Naive thymus-derived CD4-positive, alpha-beta T cell (primary cell): ENCODE measurements at places on chromosomes 3 and 15.

GRCh38 chr15:36925653-36926426, 174.5 kb downstream of the MEIS2 start:
- no peak for DNase-seq

GRCh38 chr3:184380627-184381260, 890 bp downstream of the CHRD start:
- DNase-seq: no peak

DNA sequence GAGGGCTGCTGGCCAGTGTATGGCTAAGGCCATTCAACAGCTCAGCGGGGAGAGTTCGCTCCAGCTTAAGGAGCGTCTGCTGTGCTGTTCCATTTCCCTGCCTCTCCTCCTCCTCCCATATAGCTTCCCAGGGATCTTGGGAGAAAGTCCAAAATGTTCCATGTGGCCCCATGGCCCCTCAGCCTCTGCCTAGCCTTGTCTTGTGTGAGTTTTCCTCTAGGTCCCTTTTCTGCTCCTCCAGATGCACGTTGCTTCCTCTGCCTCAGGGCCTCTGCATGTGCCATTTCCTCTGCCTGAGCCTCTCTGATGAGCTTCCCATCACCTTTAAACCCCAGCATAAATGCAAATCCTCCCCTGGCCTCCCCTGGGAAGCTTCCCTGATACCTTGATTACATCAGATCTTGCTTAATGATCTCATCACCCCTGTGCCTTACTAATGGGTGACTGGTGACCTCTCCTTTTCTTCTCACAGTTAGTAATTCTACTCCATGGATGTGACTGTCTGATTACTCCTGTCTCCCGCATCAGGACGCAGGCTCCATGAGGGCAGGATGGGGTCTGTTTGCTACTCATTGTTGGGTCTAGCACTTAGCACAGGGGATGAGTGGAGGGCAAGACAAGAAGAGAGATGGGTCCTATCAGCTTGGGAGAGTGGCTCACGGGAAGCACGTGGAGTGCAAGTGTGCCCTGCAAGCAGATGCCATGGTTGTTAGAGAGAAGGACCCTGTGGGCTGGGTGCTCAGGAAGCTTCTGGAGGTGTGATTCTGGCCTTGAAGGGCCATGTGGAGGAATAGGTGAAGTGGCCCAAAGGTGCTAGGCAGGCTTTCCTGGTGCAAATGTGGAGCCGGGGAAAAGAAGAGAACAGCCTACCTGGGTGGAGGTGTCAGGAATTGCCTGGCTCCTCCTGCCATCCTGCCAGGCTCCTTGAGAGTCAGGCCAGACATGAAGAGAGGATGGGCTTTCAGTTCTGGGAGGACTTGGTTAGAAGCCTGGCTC, 23.8 kb downstream of the ITGA11 start:
- DNase-seq: no peak

DNA sequence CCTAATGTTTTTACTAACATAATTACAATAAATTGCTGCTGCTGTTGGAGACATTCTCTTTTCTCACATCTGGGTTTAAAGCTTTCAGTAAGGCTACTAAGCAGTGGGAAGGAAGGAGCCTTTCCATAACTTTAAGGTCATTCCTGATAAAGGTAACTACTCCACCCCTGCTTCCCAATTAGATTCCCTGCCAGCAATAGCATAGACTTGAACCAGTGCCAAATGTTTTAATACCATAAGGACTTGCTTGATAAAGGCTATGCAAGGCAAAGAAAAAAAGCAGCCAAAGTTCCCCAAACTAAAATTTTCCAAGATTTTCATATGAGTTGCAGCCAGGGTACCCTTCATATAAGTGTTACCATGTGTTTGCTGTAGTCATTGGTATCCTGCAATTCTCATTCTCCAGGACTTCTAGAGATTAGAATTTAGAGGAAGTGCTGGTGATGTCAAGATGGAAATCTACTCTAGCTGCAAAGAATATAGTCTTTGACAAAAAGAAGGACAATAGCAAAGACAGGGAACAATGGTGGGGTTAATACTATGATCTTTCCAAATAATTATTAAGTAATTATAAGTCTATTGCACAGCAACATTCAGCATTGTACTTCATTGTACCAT, 106.1 kb downstream of the FILIP1L start:
- DNase-seq: no peak

DNA sequence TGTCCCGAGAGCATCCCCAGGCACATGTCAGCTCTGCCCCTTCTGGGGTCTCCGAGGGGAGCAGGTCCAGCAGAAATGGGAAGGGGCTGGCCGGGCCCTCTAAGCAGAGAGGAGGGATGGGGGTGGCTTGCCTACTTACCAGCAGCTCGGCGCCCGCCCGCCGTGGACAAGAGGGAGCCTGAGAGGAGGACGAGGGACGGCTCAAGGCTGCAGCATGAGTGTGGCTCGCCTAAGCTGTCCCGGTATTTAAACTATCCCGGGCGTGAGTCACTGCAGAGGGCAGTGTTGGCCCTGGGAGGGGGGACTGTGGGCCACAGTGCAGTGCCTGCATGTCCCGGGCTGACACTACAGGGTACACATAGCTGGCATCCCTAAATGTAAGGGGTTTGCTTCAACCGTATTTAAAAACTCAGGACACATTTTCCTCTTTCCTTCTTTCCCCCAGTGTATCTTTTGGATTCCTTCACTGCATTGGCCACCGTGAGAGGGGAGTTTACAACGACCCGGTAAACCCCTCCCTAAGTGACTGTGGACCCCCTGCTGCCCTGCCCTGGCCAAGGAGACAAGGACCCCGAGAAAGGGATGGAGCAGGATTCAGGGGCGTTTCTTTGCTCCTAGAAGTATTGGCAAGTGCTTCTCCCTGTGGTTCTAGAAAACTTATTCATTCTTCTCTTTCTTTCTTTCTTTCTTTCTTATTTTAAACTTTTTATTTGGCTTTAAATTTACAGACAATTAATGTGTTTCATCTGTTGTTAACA, at the start of gene LRRC15:
LRRC15 (minus strand) TSS at position 222 of the 758 bp plus-strand sequence. CDS start 8,700 bp downstream, outside the sequence.
- no peak for DNase-seq

DNA sequence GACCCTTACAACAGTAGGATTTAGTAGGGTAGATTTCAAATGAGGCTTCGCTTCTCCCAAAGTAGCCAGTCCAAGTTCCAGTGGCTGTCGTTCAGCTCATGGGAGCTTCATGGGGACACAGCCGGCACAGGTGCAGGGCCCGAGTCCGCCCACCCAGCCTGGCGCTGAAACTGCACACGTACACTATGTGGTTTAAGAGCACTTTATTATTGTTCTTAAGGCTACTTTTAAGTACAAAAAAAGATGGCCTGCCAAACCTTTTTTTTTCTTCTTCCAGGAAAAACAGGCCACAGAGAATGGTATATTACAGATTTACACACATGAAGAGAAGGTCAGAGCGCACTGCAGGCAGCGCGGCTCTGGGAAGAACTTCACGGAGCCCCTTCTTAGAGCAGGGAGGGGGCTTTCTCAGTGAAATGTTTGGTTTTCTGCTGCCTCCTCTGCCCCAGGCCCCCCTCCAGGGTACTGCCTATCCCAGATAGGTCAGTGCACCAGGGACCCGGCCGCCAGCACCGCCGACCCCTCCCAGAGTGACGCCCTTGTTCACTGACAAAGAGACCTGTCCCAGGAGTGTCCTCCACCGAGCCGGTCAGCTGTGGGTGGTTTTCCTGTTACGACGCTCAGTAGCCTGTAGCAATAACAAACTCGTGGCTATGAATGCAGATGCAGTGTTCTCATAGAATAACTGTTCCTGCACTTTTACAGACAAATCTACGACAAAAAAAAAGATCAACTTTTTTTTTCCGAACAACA, 87.7 kb downstream of the VGLL4 start:
- DNase-seq: no peak

DNA sequence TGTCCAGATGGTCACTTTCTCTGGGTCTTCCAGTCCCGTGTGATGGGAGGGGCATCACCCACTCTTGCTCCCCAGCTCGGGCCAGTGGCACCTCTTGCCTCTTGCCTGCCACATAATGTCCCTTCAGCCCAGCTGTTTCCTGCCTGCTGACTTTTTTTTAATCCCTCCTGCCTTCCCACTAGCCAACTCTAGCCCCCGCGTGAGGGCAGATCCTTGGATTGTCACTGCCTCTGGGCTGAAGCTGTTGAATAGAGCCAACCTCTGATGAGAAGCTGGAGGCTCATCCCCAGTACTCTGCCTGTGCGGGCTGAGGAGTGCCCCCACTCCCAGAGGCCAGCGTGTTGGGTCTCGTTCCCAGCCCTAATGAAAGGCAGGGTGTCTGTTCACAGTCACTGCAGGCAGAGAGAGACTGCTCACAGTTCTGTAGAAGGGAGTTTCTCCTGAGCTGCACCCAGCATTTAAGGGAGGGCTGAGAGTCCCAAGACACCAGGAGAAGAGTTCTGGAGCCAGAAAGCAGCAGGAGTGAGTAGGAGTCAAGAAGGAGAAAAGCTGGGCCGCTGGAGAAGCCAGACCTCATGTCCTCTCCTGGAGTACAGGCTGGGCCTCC, 30.1 kb upstream of the TIMP4 start:
- no peak for DNase-seq

DNA sequence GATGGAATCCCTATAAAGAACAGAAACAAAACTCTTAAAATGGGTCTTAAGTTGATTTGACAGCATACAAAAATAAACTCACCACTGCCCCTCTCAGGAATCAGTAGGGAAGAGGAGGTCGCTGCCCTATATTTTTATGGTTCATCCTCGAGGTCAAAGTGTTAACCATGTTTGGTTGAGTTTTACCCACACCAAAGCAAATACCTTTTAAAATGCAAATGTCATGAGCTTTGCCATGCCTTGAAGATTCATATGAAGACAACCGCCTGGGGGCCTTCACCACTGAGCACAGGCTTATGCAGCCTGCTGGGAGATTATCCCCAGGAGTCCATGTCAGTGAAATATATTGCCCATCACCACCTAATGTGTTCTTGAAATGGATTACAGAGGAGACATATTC, 66.1 kb downstream of the GLB1 start:
- DNase-seq: no peak

- DNase-seq: no peak
Measured at GRCh38 chr3:188319569-188319968, 165.6 kb downstream of the LPP start.

- DNase-seq: no peak
Measured at GRCh38 chr3:188343894-188344293, 189.9 kb downstream of the LPP start.

DNA sequence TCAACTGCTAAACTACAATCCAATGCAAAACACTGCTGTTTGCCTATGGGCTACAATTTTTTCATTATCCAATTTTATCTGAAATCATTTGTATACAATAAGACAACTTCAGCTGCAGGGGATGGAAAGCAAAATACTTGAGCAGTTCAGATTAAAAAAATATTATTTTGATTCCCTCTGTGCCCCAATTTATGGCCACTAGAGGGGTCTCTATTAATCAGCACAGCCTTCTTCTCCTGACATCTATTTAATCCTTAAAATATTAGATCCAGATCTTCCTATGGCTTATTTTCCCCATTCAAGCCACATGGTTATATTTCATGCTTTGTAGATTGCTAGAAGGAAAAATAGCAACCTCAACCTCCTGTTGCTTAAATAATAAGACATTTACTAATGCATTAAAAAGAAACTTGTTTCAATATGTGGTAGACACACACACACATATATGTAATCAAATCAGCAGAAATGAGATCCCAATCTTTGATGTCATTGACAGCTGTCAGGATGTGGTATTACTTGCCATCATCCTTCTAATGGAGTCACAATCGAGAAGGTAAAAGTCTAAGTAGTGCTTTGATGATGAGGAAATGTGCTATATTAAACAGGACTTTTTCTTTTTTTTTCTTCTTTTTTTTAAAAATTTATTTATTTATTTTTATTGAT, 104.2 kb downstream of the P2RY1 start:
- no peak for DNase-seq

- no peak for DNase-seq
Measured at GRCh38 chr15:101492766-101493692, 3.5 kb upstream of the PCSK6 start.

GRCh38 chr3:8494327-8494726, 7.3 kb upstream of the LMCD1 start:
- DNase-seq: no peak

DNA sequence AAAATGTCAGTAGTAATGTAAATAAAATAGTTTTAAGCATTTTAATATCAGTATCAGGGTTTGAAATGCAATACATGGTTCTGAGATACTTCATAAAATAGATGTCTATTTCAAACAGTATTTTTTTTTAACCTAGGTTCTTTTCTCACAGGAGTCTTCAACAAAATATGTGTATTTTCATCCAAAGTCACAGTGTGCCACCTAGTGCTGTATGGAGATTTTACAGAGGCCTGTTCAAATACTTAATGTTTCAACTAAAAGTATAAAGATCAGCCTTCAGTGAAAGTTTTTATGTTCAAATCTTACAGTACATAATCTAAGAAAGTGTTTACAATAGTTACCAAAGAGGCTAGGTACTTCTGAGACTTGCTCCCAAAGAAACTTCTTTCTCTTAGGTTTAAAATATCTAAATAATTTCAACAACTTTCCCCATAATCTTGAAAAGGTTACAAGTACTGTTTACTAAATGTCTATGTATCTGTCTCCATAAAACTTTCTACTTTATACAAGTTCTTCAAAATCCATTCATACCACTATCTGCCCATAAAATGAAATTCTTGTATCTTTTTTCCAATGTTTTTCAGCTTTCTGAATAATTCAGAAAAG, 38.3 kb downstream of the SCAPER start:
- no peak for DNase-seq

DNA sequence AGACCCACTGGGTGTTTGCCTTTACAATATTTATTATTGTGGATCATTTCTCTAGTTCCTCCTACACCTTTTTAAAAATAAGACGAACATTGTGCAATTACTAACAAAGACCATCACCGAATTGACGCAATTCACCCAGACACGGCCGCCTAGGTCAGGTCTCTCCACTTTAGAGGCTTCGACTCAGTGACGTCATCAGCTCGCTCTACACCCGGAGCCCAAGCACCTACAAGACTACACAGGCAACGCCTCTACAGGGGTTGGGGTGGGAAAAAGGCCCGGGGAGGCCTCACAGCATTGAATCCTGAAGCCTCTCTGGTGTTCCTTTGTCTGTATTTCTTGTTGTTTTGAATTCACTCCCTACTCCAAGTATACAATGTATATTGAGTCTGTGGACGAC, 16.6 kb downstream of the ZIC4 start:
- DNase-seq: no peak

- no peak for DNase-seq
Measured at GRCh38 chr3:150149651-150150051, 179.0 kb upstream of the PFN2 start.

DNA sequence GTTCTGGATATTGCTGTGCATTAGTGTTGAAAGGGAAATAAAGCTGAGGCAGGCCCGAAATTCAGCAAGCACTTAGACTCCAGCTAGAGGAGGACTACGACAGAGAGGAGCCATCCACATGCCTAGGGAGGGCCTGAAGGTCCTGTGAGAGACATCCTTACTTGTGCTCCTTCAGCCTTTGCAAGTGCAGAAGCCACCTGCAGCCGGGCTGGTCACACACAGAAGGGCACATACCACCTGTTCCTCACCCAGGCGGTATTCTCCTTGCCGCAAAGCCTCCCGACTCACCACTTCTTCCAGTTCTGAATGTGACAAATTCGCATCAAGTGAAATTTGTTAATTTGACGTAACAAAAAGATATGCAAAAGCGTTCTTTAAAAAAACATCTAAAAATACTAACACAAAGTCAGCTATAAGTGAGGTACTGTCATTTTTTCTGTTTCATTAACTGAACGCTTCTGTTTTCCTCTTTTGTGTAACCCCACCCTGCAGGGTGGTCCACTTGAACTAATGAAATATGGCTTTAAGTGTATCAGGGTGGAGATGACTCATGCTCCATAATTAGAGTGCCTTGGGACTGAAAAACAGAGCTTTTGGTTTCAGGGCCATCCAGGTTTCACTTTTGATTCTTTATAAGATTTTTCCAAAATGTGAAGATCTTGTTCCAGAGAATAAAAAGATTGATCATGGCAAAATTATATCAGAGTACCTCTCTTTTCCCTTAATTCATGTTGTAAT, 467.9 kb upstream of the ATP11B start:
- DNase-seq: no peak
